Effector memory CD8-positive, alpha-beta T cell (primary cell): ENCODE measurements at places on chromosomes 4 and X.
A peak's percentile ranks its signal among the peaks of the same experiment; 100 is the strongest.

DNA sequence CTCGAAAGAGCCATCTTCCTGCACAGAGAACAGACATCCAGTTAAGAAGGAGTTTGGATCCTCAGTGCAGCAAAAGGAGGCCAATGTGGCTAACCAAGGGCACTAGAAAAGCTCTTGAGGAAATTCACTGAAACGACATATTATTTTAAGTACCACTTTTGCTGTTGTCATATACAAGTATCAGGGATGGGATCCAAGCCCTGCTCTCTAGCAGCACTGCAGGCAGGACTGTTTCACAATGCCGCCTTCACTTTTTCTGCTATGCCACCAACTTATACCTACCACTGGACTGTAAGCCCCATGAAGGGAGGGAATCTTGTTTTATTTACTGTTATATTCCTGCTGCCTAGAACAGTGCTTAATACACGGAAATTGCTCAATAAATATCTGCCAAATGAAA lies 299.0 kb downstream of the NR3C2 start:
- peak overlapping the region; percentile 64 for H3K27ac ChIP-seq
- peaks cover 12% of the 10 kb centered on the region for H3K36me3 ChIP-seq

DNA sequence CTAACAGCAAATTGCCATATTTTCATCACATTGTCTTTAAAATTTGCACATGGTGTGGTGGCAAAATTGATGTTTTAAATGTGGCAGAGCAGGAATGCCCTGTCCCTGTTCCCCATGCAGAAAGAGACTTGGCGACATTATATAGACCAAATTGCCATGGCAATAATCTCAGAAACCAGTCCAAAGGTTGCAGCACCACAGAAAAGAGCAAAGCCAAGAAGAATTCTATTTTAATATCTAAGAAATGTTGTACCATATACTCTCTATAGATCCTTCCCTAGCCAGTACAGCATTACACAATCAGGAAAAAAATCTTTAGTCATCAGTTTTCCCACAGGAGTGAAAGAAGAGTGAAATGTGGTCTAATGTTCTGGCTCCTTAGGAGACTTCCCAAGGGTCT lies 80.0 kb downstream of the UGT2B28 start:
- no peaks in the 10 kb centered on the region for H3K36me3 ChIP-seq
- no peak for DNase-seq
- no peaks in the 10 kb centered on the region for H3K27me3 ChIP-seq
- H3K27ac ChIP-seq, result no peak overlapping the region

DNA sequence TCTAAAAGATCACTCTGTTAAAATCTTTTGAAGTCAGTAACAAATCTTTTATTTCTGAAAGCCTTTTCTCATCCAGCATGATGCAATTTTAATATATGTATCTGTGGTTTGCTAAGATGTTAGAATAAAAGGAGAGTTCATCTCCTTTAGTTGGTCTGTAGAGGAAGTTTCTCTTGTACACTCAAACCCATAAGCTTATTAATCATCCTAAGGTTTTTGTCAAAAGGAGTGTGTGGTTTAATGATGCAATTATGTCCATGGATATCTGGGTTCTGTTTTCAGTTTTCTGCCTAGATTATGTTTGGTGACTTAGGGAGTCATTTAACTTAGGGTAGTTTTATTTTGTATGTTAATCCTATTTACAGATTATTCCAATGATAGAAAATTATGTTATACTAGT lies 52.1 kb upstream of the NDST4 start:
- H3K27ac ChIP-seq, result no peak overlapping the region
- no peaks in the 10 kb centered on the region for H3K4me1 ChIP-seq
- H3K36me3 ChIP-seq, result no peaks in the 10 kb centered on the region
- no peaks in the 10 kb centered on the region for H3K27me3 ChIP-seq

DNA sequence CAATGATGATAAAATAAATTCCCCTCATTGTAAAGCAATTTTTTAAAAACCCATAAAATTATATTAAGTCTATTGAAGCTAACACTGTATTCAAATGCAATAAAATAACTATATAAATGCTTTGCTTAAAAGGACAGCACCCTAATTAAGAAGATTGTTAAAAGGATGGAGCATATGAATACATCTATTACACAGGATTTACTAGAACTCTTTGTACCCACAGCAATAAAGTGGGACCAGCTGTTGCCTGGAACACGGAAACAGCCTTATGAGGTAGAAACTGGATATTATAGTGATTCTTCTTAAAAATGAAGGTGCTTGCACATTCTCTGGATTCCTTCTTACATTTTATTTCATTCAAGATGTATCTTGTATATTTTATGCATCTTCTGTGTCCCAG lies 298.7 kb upstream of the KLF3 start:
- H3K27ac ChIP-seq, result no peak overlapping the region
- H3K27me3 ChIP-seq, result no peaks in the 10 kb centered on the region
- H3K36me3 ChIP-seq, result no peaks in the 10 kb centered on the region
- no peaks in the 10 kb centered on the region for H3K4me1 ChIP-seq
- no peak for DNase-seq

GRCh38 chr4:95204267-95204844 lies 344.4 kb downstream of the UNC5C start:
- H3K4me1 ChIP-seq, result no peaks in the 10 kb centered on the region
- no peaks in the 10 kb centered on the region for H3K36me3 ChIP-seq
- H3K27me3 ChIP-seq, result no peaks in the 10 kb centered on the region
- no peak overlapping the region for H3K4me3 ChIP-seq
- DNase-seq, result no peak
- H3K27ac ChIP-seq, result no peak overlapping the region

- DNase-seq, result no peak
- no peaks in the 10 kb centered on the region for H3K4me1 ChIP-seq
- no peaks in the 10 kb centered on the region for H3K27me3 ChIP-seq
- H3K27ac ChIP-seq, result no peak overlapping the region
- H3K36me3 ChIP-seq, result peaks cover 3% of the 10 kb centered on the region
- no peak overlapping the region for H3K4me3 ChIP-seq
These were observed 69.0 kb downstream of the HPRT1 start for GRCh38 chrX:134528960-134529359.

GRCh38 chrX:136209016-136209738 lies 42.0 kb downstream of the MAP7D3 start:
- peak; percentile 10 for DNase-seq
- no peak overlapping the region for H3K4me3 ChIP-seq
- H3K27ac ChIP-seq, result no peak overlapping the region
- H3K36me3 ChIP-seq, result no peaks in the 10 kb centered on the region

- no peaks in the 10 kb centered on the region for H3K4me1 ChIP-seq
- H3K36me3 ChIP-seq, result no peaks in the 10 kb centered on the region
- H3K4me3 ChIP-seq, result no peak overlapping the region
- H3K27me3 ChIP-seq, result peaks cover 33% of the 10 kb centered on the region
- DNase-seq, result no peak
These were observed 50.1 kb downstream of the MEPE start for GRCh38 chr4:87882861-87883260.

DNA sequence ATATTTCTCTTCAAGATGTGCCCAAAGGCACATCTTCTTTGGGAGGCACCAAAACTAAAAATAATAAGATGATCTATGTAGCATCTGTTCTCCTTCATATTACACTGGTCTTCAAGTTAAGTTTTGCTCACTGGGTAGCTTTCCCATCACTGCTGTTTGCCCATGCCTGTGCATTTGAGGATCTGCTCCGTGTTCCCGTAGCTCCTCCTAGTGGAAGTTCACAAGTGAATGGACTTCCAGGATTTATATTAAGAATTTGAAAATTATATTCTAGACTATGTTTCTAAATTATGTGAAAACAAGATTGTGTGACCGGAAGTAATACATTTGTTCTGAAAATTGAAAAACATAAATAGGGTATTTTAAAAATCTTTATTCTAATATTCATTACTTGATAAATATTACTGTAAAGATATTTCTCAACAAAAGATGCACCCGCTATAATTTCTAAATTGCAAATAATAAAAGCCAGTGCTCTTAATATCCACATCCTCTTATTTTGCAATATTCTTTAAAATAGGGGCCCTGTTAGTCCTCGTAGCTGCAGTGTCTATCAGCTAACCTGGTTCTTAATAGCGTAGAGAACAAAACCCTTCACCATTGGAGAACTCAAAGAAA lies 147.7 kb downstream of the RBM46 start:
- H3K36me3 ChIP-seq, result no peaks in the 10 kb centered on the region
- H3K4me1 ChIP-seq, result no peaks in the 10 kb centered on the region
- H3K27ac ChIP-seq, result no peak overlapping the region
- no peak for DNase-seq
- H3K4me3 ChIP-seq, result no peak overlapping the region

GRCh38 chrX:31314921-31315320 lies 243.1 kb upstream of the FTHL17 start:
- H3K27ac ChIP-seq, result no peak overlapping the region
- no peaks in the 10 kb centered on the region for H3K27me3 ChIP-seq
- no peaks in the 10 kb centered on the region for H3K36me3 ChIP-seq
- no peak for DNase-seq

DNA sequence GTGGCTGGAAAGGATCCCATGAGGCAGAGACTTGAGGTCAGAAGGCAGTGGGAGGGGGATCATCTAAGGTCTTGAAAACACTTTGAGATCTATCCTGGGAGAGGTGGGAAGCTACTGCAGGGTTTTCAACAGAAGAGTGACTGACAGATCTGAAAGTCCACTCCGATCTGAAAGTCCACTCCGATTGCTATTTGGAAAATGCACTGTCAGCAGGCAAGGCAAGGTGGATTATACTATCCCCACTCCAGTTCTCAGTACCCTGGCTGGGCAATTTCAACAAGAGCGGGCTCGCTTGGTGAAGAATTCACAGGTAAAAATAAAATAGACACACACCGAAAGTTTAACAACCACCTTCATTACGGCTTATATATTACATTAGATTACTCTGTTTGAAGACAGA lies 42.3 kb upstream of the C1QTNF7 start:
- no peak for DNase-seq
- H3K27ac ChIP-seq, result no peak overlapping the region
- no peaks in the 10 kb centered on the region for H3K4me1 ChIP-seq
- H3K36me3 ChIP-seq, result no peaks in the 10 kb centered on the region
- peaks cover 10% of the 10 kb centered on the region for H3K27me3 ChIP-seq
